Iris pigment epithelial cell (primary cell): ENCODE measurements at places on chromosomes 11 and 22.

GRCh38 chr11:120828847-120829246 lies 195.1 kb upstream of the TBCEL start:
- DNase-seq = no peak

- DNase-seq = no peak
Observed at GRCh38 chr11:35602979-35603378, 15.3 kb upstream of the FJX1 start.

- no peak for DNase-seq
Observed at GRCh38 chr22:35802885-35803284, 85.2 kb downstream of the APOL5 start.

DNA sequence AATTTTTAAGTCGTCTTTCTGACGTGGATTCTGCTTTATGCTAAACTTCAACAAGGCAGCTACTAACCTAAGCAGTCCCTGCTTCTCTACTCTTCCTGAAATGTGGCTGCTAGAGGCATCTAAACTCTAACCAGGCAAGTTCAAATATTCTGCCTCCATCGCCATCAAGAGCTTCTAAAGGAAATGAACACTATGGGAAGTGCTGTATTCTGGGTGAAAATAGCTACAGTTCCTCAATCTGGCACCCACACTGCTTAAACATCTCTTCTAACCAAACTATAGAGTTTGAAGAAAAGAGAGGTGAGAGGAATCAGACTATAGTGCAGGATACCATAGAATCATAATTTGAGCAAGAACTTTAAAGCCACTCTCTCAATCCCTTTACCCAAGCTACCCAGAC lies 6.3 kb downstream of the NRIP3 start:
- DNase-seq = no peak

DNA sequence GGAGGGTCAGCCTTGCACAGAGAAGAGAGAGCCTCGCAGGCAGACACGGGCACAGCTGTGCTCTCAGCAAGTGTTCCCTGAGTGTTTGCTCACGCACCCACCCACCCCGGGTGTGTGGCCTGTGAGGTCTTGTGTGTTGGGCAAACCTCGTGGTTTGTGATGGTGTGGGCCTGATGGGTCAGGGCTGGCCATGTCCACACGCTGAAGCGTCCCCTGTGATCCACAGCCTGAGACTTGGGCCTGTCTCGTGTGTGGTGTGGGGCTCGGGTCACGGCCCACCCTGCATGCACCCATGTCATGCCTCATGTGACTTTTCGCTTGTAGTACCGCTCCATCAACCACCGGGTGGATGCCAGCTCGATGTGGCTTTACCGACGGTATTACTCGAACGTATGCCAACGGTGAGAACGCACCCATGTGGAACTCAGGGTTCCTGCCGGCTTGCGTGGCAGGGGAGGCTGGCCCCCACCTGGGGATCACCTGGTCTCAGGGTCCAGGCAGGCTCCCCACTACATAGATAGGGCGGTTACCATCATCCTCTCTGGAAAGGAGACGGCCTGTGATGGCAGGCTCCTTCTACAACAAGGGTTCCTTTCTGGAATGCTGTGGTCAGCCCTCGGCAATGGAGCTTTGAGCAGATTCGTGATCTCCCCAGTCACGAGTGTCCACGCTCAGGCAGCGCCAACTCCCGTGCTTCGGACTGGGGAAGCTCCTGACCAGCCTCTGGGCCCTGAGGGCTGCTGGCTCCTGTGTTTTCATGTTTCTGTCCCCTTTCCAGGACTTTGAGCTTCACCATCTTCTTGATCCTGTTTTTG lies 5.9 kb downstream of the TPCN2 start:
- no peak for DNase-seq

GRCh38 chr11:8766988-8767374 lies 84.4 kb downstream of the RPL27A start:
- no peak for DNase-seq

GRCh38 chr11:62664405-62665074 lies 470 bp downstream of the C11orf98 start:
- DNase-seq = peak; percentile 58

GRCh38 chr11:43712676-43713075 lies 32.1 kb downstream of the HSD17B12 start:
- DNase-seq = peak; percentile 57

DNA sequence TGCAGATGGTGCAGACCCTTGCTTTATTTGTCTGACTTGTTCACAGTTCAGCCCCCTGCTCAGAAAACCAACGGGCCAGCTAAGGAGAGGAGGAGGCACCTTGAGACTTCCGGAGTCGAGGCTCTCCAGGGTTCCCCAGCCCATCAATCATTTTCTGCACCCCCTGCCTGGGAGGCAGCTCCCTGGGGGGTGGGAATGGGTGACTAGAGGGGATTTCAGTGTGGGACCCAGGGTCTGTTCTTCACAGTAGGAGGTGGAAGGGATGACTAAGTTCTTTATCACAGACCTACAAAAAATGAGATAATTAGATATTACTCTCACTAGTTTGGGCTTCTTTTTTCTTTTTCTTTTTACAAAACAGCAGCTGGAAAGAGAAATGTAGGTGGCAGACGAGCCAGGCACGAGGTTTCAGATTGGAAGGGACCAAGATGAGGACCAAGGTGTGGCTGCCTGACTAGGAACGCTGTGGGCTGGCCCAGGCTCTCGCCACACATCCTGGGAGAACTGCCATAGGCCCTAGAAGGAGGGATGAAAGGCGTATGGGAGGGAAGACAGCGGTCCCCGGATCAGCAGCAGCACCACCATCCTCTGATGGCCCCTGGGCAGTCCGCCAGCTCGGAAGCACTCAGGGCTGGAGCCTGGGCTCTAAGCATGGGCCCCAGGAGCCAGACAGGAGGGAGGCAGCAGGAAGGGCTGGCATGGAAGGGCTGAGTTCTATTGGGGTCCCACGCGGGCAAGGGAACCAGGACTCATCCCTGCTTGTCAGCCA lies 14.2 kb downstream of the TXN2 start:
- peak; percentile 75 for DNase-seq

GRCh38 chr11:69245491-69246345 lies 48.2 kb upstream of the MYEOV start:
- no peak for DNase-seq

- no peak for DNase-seq
Observed at GRCh38 chr11:71933141-71933933, 4.5 kb downstream of the RNF121 start.

DNA sequence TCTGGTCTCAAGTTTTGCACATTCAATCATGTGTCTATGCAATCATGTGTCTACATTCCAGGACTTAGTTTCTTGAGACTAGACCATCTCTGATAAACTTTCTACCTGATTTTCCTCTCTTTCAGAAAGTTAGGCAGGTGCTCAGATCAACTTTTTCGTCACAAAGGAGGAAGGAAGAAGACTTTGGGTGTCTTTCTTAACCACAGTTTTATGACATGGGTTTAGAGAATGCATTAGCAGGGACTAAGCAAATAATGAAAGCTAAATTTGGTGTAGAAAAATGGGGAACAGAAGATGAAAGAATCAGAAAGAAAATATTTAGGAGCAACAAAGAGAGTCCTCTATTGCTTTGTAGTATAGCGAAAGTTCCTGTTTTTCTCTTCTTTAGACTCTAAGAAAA lies 7.7 kb upstream of the GLYATL1B start:
- no peak for DNase-seq

- peak; percentile 69 for DNase-seq
Observed at GRCh38 chr11:61187505-61188130, 15.7 kb upstream of the PGA3 start.

DNA sequence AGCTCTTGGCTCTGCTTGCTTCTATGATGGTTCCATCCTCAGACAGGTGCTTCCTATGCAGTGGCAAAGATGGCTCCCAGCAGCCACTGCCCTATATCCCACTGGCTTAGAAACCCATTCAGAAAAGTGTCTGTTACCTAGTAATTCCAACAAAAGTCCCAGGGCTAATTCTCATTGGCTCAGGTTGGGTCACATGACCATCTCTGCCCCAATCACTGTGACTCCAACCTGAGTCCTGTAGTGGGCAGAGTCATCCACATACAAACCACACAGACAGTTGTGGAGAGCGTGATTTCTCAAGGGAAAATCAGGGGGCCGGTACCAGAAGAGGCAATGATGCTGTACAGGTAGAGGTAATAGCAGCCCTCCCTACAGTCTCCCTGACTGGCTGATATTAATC lies 67.5 kb downstream of the LHFPL7 start:
- DNase-seq = no peak

DNA sequence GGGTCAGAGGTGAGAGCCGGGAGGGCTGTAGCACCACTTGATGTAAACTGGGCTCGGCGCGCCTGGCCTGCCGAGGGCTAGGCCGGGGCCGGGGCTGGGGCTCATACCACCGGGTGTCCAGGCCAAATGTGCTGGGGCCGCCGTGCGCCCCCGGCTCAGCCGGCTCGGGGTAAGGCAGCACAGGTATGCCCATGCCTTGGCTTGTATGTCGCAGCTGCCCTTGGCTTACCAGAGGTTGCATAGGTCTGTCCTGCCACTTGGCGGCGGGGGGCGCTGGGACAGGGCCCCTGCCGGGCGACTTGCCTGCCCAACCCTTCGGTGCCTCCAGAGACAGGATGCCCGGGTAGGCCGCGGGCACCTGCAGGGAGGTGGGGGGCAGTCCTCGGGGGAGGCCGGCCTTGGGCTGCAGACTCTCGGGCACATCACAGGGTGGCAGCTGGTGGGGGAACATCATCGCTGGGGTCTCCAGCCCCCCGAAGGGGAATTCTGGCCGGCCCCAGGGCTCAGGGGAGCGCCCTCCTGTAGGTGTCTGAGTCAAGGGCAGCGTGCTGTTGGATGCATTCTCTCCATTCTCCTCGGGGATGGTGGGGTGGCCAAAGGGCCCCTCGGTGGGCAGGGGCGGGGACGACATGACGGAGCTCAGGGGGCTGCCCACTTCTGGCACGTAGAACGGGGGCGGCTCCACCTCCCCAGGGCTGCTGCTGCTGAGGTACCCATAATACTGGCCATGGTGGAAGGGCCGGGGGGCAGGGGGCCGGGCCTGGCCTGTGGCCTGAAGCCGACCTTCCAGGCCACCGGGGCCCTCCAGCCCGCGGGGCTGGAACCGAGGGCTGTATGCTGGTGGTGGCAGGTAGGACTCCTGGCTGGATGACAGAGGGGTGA lies 36.4 kb downstream of the IGSF9B start:
- DNase-seq = no peak
